ENCODE measurements at places on chromosomes 7 and 10.

- DNase-seq = no peak
Measured at GRCh38 chr7:70152313-70152712, 554.0 kb downstream of the AUTS2 start.

DNA sequence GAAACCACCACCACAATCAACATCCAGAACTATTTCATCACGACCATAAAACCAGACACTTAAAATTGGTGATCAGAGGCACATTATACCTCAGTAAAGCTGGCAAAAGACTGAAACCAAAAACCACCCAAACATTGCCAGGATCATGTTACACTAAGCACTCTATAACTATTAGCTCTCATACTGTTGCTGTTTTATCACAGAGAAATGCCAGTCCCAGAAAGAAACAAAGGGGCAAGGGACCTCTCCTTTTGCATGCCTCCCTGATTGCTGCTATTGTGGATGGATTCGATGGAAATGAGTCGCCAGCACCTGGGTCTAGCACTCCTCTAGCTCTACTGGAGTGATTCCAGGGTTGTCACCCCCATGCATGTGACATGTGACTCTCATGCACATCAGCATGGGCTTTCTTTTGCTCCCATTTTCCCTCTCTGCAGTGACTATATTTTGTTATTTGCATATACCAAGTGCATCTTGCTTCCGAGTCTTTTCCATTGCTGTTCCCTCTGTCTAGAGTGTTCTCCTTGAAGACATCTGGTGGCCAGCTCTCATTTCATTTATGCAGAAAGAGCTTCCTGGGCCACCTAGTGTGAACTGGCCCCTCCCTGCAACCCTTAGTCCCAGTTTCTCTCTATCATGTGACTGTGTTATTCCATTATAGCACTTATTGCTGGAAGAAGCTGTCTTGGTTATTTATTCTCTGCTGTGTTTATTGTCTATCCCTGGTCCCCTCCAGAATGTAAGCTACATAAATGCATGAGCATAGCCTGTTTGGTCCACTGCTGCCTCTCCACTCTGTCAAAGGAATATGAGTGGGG lies 300.6 kb downstream of the PLXNA4 start:
- no peak for DNase-seq

DNA sequence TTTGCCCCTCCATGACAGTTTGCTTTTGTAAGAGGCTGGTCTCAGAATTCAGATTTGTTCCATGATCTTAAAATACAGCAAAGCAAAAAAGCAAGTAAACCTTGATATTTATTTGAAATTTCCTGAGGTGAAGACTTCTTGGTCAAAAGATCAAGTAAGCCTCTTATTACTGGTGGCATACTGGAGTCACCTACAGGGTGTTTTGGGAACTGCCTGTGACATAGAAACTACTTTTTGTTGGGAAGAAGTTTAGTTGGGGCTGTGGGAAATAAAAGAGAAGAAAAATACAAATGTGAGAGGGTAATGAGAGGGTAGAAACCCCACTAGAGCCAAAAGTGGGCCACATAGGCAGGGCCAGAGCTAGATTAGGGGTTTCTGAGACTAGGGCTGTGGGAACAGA lies 217.9 kb downstream of the OTUD1 start:
- DNase-seq = no peak

- no peak for DNase-seq
Measured at GRCh38 chr10:35493196-35494118, 111.7 kb upstream of the GJD4 start.

DNA sequence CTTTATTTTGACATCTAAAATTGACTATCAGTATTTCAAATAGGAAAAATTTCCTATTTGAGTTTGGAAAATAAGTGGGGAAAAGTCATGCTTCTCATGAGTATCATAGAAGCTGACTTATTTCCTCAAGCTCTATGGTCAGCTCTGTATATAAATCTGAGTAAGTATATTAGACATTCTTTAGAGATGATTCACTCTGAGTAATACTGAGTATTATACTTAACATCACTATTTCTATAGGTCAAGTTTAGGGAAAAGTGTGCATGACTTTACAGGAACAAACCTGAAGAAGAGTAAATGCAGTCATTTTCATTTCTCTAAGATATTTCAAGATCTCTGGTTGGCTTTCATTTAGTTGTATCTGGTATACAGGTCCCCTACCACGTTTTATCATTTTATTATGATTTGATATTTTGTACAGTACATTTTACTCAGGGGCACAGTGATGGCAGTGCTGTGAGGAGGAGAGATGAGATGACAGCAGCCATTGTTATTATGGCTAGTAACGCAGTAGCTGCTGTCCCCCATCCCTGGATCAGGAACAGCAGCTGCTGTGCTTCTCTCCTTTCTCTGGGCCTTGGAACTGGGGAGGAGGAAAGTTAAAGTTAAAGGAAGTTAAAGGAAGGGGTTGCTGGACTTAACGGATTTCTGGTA lies 15.2 kb downstream of the SND1 start:
- DNase-seq = no peak

DNA sequence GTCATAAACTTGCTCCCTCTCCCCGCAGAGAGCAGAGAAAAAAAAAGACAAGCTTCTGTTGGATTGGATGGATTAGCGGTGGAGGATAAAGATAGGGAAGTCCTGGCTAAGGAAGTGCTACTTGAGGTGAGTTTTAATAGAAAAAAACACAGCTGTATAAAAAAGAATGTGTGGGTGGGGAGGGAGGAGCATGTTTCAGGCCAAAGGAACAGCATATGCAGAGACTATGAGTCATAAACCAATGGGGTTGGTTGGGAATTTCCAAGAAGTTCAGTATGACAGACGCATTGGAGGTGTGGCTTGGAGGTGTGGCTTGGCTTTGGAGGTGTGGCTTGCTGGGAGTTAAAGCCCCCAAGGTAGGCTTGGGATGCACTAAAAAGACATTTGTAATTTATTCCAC lies 103.0 kb upstream of the LSM8 start:
- peak; percentile 0 for DNase-seq

DNA sequence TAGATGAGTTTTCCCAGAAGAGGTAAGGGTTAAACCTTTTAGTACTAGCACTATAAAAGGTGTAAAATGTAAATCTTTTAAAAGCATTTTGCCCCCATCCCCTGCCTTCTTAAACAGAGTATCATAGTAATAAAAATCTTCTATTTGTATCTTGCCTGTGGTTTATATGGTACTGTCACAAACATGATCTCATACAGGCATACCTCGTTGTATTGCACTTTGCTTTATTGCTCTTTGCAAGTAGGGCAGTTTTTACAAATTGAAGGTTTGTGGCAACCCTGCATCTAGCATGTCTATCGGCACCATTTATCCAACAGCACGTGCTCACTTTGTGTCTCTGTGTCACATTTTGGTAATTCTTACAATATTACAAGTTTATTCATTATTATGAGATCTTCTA lies 198.8 kb upstream of the YAE1 start:
- no peak for DNase-seq

DNA sequence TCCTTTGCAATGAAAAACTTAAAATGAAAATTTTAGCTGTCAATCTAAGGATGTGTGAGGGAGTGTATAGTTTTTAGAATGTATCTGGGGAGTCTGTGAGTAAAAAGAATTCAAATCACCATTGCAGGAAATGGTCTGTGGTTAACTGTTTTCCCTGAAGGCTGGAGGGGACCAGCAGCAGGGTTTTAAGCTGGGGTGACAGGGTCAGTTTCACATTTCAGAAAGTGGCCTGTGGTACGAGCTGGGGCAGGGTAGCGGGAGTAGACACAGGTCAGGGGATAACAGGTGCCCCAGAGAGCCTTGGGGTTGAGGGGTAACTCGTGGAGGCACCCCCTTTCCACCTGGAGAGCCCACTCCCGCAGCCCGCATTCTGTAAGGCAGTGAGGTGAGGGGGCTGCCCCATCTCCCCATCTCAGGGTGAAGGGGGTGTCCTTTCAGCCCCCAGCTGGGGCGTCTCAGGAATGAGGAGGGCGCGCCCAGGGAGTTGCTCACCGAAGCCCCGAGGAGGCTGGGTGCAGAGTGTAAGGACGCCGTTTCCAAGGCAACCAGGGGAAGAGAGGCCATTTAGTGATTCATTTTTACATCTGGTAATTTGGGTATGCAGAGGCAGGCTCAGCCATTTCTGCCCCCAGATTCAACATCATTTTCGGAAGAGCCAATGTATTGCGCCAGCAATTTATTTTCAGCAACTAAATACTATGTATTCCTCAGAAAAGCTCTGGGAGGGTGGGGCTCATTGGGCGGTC lies 168.9 kb downstream of the SLIT1 start:
- DNase-seq = no peak

DNA sequence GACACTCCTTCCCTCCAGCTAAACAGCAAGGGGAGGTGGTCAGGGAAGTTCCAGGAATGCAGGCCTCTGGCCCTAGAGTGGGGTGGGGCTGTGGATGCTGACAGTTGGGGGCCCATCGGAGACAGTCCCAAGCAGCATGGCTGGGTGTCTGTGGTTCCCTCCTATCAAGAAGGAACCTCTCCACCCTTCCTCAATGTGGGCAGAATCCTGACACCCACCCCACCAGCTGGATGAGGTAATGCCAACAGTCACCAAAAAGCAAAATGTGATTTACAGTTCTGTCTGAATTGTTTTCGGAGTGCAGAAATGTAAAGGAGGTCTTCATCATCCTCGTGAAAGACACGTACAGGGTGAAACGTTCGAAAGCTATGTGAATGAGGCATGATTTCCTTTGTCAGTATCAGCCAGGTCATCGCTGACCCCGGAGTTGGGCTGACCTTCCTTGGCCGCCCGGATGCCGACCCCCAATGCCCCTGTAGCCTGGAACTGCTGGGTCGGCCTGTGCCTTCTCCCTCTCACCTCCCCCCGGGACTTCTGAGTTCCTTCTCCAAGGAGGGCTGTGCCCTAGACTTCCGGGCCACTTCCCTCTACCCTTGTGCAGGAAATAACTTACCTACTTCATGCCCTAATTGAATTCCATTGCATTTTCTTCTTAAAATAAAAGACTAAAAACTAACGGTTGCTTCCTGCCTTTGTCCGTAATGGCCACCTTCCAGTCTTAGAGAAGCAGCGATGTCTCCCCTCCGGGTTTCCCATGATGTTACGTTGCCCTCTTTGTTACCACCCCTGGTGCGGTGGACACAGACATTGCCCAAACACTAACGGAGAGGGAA lies 24.5 kb downstream of the FOXK1 start:
- no peak for DNase-seq

- DNase-seq = no peak
Measured at GRCh38 chr7:102471791-102472125, 7.0 kb downstream of the POLR2J start.

GRCh38 chr7:140592964-140593671 lies 47.5 kb downstream of the DENND2A start:
- no peak for DNase-seq

DNA sequence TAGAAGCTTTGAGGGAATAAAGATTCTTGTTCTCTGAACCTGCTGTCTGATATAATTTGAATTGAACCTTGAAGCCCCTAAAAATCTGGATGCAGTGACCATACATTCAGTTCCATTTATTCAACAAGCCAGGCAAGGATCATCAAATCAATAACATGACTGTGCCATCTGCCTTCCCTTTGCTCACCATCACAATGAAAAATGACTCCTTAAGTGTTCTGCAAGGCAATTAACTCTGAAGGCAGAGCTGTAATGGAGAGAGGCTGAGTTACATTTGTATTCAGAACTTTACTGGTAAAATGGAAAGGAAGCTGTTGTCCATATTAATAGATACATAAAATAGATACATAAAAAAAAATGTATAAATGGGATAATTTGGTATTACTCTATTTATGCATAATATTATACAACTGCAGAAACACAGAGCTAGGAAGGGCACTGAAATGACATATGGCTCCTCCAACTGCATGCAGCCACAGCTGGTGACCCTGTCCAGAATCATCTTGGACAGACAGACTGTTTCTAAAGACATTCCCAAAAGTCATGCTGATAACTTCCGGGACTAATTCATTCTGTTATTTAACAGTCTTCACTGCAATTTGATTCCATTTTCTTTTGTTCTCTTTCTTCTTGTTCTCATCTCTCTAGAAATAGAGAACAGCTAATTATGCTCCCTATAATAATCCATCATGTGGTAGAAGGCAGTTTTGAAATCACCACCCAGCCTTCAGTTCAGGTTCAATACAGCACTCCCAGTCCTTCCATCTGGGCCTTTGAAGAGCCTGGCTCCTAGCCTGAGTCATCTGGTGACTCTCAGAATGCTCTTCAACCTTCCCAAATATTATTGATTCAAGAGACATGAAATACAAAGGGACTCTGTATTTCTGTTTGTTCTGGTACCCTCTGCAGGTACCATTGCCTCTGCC lies 412.6 kb downstream of the GFRA1 start:
- no peak for DNase-seq

GRCh38 chr7:116122972-116123595 lies 87.3 kb upstream of the TES start:
- no peak for DNase-seq

DNA sequence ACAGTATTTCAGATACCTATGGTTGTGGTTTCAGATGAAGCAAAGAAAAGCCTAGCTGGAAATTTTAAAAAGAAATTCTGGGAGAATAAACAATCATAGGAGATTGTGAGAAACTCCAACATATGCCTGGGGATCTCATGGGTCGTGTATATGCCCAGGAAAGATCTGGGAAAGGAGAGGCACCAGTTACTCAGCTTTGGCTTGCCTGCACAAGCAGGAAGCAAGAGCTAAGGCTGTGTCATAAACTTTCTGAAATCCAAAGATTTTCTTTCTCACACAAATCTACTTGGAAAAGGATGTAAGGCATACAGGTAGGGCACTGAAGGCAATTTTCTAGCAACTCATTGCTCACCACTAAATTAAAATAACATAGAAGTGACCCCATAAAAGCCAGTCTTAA lies 373.6 kb downstream of the CDC14C start:
- no peak for DNase-seq

- no peak for DNase-seq
Measured at GRCh38 chr10:4822208-4822607, 3.8 kb upstream of the AKR1E2 start.

- no peak for DNase-seq
Measured at GRCh38 chr10:34075254-34075926, 739.7 kb downstream of the PARD3 start.

DNA sequence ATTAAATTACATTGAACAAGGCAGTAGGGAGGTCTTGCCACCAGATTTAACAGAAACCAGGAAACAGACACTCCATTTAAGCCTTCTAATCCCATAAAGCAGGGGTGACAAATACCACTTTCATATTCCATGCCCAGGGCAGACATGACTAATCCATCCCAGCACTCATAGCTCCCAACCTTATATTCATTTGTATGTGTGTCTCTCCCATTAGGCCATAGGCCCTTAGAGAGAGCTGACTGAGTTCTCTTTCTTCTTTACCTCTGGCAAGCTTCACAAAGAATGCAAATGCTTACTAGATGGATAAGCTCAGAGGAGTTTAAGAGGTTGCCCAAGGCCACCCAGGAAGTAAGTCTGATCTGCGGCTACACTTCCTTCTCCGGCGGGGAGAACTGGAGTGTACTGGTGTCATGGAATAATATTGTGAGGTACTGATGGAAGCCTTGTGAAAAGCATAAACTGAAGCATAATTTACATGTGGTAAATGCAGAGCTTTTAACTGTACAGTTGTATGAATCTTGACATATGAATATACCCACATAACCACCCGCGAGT lies 239.7 kb upstream of the HABP2 start:
- DNase-seq = no peak

- no peak for DNase-seq
Measured at GRCh38 chr10:60310740-60311139, 78.9 kb downstream of the ANK3 start.

GRCh38 chr10:13404305-13404759 lies 56.2 kb upstream of the SEPHS1 start:
- DNase-seq = no peak
